T-cell (primary cell): ENCODE measurements at places on chromosomes 5 and 9. TPM values are rescaled to one million over a fixed set of nuclear protein-coding genes. Genes with fewer than 3 reads are reported as not detected.

Gene GRM6
- not detected for total RNA-seq

Gene HSD17B3
- total RNA-seq: 1.4 TPM

Gene FBP2
- not detected for total RNA-seq

Gene ADAMTS2
- 0.23 TPM for total RNA-seq

DNA sequence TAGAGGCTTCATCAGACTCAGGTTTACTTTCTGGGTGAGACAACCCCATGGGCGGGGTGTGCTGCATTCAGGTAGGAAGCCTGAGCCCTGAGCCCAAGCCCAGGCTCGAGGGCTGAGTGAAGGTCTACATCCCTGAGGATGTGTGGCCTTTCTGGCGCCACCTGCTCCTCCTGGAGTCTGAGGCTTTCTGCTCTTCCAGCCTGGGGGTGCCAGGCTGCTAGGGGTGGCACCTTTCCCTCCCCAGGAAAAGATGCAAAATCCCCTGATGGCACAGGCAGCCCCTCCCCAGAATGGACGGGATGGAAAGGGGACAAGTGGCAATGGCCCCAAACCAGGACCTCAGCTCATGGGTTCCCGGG is 44.4 kb upstream of the PRRC2B start:
- no peak for DNase-seq
